Stimulated activated CD4-positive, alpha-beta T cell treated with anti-CD3 and anti-CD28 coated beads, TNF-alpha, amount 100 ng/mL, for 24 hours (primary cell): ENCODE measurements at places on chromosomes 1 and 21.
A peak's percentile ranks its signal among the peaks of the same experiment; 100 is the strongest.

DNA sequence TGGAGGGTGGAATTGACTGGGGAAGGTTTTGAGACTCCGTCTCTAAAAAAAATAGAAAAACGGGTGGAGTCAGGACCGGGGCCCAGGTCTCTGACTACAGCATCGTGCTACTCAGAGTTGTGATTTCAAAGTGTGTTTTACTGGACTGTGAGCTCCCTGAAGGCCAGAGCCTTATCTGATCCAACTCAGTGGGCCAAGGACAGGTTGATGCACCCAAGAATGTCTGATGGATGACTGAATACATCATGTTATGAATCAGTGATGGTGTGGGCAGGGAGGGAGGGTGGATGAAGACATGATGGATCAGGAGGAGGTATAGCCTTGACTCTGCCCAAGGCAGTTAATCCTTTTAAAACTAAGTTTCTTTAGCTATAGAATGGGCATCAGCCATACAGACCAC lies 81.6 kb downstream of the FOXD2 start:
- DNase-seq, result no peak

GRCh38 chr1:181179987-181180365 lies 91.5 kb downstream of the IER5 start:
- DNase-seq, result peak; percentile 33

- peak; percentile 37 for DNase-seq
Measured at GRCh38 chr1:46223472-46223943, 20.4 kb downstream of the LURAP1 start.

- DNase-seq, result no peak
Measured at GRCh38 chr1:10658396-10659066, 137.9 kb downstream of the CASZ1 start.

DNA sequence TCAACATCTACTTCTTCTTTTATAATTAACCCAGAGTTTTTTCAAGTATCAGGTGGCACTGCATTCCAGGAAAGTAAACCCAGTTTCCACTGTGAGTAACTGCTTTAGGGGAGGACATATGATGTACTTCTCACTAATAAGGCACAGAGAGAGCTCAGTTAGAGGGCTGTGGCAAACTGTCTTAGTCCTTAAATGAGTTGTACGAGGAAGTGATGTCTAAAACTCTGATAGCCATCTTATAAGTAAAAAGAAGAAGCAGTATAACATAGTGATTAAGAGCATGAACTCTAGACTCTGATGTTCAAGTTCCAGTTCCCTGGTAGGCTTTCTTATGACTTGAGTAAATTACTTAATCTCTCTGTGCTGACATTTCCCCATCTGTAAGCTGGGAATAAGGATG lies 58.7 kb upstream of the PTGS2 start:
- no peak for DNase-seq

GRCh38 chr1:234920843-234921140 lies 207.8 kb downstream of the TOMM20 start:
- DNase-seq, result no peak

DNA sequence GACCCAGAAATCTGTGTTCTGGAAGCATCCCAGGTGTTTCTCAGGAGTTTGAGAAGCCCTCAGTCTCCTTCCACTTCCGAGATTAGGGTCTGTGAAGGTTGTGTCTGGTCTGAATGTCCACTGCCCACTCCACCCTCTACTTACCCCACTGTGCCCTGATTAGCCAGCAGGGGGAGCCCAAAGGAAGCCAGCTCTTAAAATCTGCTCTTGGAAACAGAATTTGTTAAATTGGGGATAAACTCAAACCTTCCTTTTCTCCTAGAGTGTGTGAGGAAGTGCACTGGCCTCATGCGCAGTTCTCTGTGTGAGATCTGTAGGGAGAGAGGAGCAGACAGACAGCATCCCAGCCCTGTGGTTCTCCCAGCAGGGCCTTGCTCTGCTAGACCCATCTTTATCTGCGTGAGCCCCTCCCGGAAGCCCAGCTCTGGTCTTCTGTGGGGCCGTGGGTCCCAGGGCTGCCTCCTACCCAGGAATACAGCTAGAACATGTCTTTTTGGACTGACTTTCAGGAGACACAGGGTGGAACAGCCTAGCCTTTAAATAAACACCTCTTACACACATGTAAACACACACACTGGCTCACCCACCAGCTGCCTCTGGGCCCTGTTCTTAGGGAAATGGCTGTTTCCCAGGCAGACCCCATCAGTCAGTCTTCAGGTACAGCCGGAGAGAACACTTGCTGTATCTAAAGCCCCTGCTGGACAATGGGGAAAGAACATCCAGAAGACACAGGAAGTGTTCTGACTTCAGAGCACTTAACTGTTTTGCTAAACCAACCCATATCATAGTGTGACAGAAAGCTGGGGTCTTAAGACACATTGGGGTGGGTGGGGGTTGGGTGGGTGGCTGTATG lies 52.2 kb downstream of the SMYD2 start:
- peak; percentile 29 for DNase-seq

DNA sequence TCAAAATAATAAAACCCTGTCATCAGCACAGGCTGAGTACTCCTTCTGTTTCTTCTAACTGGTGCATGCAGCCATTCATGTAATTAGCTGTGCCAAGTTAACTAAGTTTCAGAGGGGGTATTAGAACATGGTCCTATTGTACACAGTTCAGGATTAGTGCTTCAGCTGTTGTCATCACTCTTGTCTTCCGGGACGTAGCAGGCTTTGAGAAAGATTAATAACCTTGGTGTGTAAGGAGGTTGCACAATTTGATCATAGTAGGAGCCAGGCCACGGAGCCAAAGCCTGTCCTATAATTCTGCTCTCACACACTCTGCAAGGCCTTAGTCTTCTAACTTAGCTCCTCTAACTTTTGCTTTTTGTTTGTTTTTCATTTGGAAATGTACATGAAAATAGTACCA lies 44.7 kb downstream of the PTGFRN start:
- no peak for DNase-seq
